Fibroblast of pulmonary artery (primary cell): ENCODE measurements at places on chromosomes 16 and 17.

DNA sequence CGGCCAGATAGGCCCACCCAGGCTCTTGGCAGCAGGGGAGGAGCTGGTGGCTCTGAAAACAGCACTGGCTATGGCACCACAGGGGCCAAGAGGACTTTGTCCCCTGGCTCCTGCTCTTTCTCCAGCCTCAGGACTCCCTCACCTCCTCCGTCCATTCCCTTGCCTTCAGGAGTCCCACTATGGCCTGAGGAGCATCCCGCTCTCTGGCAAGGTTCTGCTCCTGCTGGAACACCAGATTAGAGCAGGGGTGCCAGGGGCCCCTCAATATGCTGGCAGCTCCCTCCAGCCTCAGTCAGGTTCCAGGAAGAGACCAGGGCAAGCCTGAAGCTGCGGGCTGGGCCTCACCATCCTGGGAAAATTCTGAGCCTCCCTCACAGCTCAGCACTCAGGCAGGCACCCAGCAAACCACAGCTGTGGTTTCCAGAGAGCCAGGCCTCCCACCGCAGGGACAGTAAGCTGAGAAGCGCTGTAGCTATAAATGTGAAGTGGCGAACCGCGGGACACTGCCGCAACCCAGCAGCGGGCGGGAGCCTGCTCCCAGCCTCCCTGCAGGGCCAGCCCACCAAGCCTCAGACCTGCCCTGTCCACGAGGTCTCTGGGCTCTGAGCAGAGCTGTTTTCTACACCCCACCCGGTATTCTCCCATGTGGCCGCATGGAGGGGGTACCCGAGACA lies 25.7 kb downstream of the C17orf100 start:
- no peak for DNase-seq

GRCh38 chr16:54176376-54176901 lies 110.1 kb downstream of the IRX3 start:
- no peak for DNase-seq

DNA sequence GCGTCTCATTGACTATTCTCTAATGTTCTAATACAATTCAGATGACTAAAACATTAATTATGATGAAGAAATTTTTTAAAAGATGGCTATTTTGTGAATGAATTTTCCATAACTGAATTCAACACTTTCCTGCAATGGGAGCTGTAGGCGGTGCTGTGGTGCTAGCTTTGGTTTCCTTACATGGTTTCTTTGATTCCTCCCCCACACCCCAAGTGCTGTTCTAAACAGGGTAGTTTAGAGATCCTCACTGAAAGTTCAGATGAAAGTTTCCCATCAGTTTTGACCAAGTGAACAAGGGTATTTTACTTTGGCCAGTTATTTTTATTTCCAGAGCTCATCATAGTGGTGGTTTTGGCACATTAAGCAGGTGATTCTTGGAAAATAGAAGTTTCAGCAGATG lies 26.0 kb upstream of the MRC2 start:
- DNase-seq, result peak; percentile 48

DNA sequence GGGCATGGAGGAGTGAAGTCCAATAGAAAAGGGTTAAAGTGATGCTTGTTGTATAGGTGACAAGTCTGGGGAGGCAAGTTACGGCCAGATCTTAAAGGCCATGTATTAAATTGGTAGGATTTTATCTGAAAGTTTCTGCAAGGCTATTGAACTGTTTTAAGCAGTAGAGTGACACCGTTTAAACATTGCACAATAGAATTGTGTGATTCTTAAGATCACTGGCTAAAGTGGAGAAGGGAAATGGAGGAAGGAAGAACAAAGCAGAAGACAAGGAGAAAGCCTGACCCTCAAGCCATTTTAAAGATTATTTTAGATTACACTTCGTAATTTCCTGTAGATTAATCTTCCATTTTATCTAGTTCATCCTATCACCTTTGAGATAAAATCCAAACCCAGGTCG lies 5.6 kb upstream of the MPHOSPH6 start:
- DNase-seq, result no peak

- DNase-seq, result peak; percentile 51
These were observed 21.6 kb upstream of the RASL10B start for GRCh38 chr17:35709874-35710273.

DNA sequence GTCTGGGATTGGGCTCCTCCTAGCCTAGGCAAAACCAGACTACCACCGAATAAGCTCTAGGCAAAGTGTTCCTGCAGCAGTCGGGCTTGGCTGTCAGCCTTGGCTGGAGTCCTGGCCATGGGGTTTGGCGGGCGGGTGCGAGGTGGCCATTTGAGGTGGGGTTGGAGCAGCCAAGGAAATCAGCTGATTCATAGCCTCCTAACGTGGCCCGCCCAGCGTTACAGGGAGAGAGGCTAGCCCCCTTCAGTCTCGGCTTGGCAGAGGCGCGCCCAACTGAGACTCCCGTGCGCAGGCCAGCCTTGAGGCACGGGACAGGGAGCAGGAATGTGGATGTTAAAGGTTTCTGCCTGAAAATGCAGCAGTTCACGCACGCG lies 1.9 kb downstream of the PMP22 start:
- DNase-seq, result peak; percentile 83

- peak; percentile 26 for DNase-seq
These were observed 24.2 kb upstream of the TMC5 start for GRCh38 chr16:19393226-19394111.

DNA sequence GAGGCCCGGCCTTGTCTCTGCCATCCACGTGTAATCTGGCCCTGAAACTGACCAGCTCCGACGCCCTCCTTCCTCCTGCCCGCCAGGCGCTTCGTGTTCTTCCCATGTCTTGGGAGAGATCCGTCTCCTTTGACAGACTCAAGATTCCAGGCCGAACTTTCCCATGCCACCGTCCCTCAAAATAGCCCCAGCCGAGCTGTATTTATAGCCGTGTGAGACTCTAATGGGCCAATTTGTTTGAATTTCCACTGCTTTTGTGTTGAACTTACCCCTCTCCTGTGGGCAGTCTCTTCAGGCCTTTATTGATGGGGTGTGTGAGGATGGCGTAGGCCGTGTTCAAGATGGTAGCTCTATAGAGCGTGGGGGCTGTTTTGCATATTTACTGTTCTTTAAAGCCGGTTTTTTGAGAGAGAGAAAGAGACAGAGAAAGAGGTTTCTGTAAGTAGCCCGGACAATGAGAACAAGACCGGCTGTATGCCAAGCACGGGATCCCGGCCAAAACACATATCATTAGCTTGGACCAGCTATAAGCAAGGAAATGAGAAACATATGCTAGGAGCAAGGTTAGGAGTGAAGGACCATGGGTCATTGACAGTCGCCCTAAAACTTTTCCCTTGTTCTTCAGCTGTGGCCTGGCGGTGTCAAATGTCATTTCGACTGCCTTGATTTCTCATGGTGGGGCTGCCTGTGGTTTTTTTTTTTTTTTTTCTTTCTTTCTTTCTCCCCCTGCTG lies 124.5 kb upstream of the ZFHX3 start:
- DNase-seq, result peak; percentile 96

DNA sequence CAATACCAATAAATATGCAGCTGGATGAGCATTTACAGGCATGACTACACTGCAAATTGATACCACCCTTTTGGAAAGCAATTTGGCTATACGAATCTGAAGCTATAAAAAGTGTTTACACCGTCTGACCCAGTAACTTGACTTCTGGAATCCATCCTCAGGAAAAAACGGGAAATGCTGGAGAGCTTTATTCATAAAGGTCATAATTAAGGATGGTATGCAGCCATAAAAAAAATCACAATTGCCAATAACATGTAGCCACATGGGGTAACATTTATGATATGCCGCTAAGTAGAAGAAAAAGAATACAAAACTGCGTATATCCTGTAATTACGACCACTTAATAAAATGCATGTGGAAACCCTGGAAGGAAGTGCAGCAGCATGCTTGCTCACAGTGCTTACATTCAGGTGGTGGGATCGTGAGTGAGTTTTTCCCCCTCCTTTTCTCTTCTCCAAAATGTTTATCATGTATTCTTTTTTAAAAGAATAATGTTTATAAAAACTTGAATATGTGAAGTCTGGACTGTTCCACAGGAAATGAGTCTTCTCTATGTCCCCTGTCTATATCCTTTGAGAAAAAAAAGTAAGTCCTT lies 34.2 kb downstream of the COPRS start:
- no peak for DNase-seq

DNA sequence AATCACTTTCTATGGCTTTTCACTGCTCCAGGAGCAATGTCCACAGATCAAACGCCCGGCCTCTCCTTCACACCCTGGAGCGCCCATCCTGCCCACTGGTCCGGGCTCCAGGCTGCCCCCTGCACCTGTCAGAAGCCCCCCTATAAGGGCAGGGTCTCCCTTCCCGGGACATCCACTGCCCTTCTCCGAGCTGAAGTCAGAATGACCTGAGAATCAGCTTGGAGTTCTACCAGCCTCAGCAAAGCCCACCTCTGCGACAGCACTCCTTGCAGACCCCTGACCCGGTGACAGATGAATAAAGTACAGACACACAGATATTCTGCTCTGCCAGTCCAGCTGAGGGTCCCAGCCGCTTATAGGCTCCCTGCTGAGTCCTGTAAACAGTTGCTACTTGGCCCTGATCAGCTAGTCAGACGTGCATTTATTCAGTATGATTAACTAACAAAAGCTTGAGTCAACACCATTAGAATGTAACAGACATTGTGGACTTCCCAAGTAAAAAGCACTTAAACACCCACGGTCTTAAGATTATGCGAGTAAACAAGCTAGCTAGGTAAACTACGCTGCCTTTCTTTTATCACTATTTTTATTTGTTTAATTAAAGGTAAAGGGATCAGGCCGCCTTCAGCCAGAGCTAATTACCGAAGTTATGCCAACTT lies 4.8 kb downstream of the SLC7A5 start:
- DNase-seq, result no peak
